ENCODE measurements at places on chromosomes 5 and 9.

DNA sequence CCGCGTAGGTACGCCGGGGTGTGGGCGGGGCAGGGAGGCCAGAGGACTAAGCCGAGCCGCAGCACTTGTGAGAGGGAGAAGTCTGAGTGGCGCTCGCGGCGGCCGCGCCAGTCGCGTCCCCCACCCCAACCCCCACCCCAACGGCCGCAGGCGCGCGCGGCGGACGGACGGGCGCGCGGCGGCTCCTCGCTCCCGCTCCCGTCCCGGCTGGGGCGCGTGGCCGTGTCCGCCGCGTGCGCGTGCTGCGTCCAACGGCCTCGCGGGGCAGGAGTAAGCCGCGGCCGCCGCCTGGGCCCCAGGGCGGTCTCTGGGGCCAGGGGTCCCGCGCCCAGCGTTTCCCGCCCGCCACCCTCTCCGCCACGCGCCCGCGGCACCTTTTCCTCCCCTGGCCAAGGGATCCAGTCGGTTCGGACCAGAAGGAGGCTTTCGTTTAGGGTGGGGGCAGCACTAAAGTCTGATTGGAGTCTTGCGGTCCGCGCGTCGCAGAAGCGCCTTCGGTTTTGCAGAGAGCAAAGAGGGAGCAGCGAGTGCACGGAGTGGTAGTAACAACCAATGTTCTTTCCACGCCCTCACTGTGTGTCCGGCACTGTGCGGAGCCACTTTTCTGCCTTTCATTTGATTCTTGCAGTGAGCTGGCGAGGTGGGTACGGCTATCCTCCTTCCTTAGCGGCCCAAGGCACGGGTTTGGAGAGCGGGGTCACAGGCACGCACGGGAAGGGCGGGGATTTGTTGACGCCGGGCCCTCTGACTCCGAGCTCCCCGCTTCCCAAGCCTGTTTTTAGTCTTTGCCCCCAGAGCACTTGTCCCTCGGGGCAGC lies 483 bp downstream of the G3BP1 start:
- peak; percentile 49 for DNase-seq

DNA sequence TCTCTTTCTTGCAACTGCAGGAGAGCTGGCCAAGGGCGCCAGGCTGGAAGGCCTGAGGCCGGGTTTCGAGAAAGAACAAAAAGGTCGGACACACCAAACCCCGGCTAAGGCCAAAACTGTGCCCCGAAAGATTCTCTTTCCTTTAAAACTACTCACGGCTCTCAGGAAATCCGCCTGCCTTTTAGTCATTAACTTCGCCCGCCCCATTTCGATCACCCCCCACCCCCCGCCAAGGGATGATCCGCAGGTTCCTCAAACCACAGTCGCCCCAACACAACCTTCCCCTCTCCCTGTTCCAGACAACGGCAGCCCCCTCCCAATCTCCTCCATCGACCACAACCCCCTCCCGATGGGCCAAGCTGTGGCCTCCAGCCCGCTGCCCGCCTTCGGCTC lies 536 bp downstream of the FEM1C start:
- no peak for DNase-seq

DNA sequence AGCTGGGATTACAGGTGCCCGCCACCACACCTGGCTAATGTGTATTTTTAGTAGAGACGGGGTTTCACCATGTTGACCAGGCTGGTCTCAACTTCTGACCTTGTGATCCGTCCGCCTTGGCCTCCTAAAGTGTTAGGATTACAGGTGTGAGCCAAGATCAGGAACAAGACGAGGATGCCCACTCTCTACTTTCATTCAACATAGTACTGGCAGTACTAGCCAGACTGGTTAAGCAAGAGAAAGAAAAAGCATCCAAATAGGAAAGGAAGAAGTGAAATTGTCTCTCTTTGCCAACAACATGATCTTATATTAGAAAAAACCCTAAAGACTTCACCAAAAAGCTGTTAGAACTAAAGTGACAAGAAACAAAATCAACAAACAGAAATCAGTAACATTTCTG lies 7.4 kb upstream of the ENDOG start:
- no peak for DNase-seq

DNA sequence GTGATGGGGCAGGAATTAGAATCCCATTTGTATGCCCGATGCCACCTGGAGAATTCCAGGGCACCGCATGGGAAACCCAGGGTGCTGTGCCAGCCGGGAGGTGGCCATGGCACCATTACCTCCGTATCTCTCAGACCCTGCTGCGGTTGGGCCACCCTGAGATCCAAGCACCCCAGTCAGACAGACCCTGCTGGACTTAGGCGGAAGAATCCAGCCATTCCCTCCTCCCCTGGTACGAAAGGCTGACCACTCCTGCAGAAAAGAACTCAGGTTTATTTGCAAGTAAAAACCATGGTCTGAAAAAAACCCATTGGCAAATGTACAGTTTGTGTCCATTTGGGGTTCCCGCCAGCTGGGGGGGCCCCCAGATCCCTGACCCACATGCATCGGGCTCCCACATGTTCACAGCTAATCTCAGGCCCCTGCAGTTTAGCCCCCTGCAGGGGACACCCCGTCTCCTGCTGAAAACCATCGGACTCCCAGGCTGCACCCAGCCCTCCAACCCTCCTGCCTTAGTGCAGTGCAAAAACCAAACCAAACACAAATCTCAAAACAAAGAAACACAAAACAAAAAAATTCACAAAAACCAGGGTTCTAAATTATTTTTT lies 23.6 kb upstream of the SARDH start:
- DNase-seq = no peak

GRCh38 chr9:112540800-112541199 lies 54.2 kb downstream of the KIAA1958 start:
- DNase-seq = no peak

- peak; percentile 26 for DNase-seq
Observed at GRCh38 chr5:89396278-89396954, 513.4 kb upstream of the MEF2C start.

DNA sequence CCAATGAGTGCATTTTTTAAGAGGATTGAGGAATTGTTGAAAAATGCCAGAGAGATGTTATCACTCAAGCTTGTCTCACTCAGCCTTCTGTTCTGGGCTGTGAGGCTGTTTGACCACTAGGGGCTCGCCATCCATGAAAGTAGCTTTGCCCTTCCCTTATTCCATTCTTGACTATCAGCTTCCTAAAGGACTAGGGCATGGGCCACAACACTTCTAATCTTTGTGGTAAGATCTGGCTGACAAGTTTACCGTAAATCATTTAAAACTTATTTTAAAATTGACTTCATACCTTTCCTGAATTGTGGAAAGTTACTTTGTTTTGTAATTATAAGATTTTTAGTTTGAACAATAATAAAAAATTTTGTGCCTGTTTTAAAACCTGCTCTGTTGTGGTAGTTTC lies 49.5 kb downstream of the TJP2 start:
- DNase-seq = peak; percentile 83

- no peak for DNase-seq
Observed at GRCh38 chr5:31396611-31397295, 135.1 kb downstream of the DROSHA start.

DNA sequence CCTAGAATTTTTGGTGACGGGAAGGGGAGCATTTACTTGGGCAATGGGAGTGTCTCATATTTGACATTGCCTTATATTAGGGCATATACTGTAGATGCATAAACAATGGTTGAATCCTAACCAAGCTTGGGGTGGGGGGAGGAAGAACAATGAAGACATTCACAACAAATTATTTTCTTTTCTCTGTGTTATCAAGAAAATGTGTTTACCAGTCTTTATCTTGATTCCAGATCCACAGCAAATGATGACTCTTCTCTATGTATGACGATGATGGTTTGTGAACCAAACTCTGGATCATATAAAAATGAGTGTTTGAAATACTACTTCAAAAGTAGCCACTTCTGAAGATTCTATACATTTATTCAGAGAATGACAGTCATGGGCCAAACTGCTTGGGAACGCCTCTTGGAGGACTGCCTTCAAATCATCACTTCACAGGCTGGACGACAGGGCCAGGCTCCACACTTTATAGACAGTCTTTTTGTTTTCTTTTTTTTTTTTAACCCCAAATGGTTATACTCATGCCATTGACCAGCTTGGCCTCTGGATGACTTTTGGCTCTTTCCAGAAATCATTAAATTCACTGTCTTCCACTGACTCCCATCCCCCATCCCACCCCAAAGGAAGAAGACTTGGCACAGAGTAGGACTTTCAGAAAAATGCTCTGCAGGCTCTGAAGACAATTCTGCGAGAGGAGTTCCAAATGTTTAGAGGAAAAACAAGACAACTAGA lies 123.8 kb upstream of the LIFR start:
- DNase-seq = no peak

GRCh38 chr5:96259151-96259772 lies 173.8 kb downstream of the PCSK1 start:
- DNase-seq = peak; percentile 72

DNA sequence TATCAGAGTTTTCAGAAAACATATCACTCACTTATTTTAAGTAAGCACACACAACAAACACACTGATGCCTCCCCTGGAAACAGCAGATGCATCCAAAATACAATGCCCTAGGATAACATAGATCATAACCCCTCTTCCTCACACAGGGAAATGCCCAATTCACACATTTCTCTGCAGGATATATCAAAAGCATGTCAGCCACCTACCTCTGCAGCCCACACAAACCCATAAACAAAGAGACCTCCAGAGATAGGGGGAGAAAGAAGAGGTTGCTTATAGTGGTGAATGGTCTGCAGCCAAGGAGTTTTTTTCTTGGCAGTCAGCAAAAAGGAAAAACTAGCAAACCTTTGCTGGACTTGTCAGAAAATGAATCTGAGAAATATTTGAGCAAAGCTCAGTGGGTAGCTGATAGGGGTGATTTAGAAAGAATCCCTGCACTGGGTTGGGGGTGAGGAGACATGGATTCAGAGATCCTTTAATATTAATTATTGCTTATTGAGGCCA lies 36.1 kb downstream of the ABLIM3 start:
- DNase-seq = no peak

- DNase-seq = peak; percentile 87
Observed at GRCh38 chr5:54713923-54714581, 196.5 kb downstream of the SNX18 start.

DNA sequence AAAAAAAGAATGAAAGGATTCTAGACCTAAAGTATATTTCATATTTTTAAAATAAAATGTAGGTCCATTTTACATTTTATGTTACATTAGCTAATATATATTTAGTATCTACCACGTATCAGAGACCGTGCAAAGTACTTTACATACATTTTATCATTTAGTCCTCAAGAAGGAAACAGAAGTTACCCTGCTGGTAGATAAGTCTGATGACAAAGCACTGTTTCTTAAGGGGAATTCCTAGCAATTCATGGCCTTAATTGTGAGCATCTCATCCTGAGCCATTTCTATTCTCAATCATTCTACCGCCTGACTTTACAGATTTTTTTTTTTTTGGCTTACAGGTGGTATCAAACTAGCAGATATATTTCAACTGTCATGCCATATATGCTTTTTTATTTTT lies 367.7 kb downstream of the PRELID2 start:
- no peak for DNase-seq

GRCh38 chr9:37639109-37639762 lies 11.5 kb upstream of the FRMPD1 start:
- DNase-seq = peak; percentile 65

Data from iris pigment epithelial cell (primary cell).